HFF-Myc (cell line): ENCODE measurements at places on chromosomes 13 and 19.

GRCh38 chr13:94323764-94324758, 155.4 kb downstream of the DCT start:
- no peak for DNase-seq

GRCh38 chr19:2337329-2337707, 8.8 kb downstream of the SPPL2B start:
- no peak for DNase-seq

DNA sequence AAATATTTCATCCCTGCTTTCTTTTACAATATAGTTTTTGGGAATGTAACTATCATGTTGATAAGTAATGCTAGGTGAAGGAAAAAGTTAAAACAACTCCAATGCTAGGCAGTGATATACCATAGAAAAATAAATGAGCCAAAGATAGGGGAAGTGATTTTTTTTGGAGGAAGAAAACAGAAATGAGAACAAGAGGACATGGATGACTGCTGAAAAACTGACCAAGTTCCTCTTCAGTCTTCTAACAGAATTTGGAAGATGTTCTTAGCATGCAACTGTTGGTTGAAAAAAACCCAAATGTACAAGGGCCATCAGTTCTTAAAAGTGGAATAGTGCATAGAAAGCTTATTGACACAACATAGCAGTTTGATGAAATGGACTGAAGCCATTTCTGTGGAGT, 262.5 kb upstream of the STARD13 start:
- no peak for DNase-seq

GRCh38 chr19:48720251-48720612, 707 bp upstream of the MAMSTR start:
- DNase-seq, result no peak

DNA sequence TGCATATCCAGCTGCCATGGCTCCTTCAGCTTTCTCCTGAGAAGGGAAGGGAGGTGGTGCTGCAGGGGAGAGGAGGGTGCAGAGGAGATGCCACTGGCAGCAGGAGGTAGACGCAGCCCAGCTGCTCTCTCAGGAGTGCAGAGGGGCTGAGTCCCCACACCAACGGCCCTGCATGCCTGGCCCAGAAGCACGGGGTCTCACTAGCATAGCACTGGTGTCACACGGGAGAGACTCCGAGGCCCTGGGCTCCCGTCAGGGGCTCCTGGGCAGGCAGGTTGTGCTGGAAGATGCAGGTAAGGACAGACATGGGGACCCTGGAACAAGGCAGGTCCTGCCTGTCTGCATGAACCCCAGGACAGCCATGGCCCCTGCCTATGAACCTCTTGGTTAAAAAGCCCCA, 80.1 kb downstream of the C1QTNF9 start:
- no peak for DNase-seq

DNA sequence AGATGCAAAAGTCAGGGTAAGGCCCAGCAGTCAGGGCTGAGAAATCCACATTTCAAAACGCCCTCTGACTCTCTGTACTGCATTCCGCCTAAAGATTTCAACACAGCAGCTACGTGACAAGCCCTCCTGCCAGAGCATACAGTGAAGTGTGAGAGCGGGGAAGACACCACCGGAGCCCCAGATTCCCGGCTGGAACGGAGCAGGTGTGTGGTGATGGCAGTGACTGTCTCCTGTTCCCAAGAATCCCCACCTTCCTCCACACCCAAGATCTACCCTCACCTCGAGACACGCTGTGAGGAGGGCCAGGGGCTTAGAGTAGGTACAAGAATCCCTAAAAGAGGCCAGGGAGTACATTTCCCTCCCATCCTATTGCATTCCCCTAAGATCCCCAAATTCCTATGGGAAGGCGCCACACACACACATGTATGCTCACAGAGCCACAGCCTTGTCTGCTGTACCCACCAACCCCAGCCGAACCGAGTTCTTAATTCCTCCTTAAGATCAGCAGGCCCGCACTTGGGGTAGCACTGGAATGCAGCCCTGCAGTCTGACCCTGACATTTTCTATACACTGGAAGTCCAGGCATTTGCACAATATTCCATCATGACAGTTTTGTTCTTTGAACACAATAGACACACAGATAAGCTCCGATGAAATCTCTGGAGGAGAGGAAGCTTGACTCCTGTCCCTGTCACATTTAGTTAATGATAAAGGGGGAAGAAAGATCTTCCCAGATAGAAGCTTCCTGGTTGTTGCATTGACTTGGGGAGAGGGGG, 102.9 kb downstream of the FOXO1 start:
- DNase-seq, result no peak

GRCh38 chr19:16315825-16316505, 8.7 kb upstream of the KLF2 start:
- peak; percentile 56 for DNase-seq

- DNase-seq, result no peak
Observed at GRCh38 chr13:45410466-45410865, 7.7 kb downstream of the SLC25A30 start.

DNA sequence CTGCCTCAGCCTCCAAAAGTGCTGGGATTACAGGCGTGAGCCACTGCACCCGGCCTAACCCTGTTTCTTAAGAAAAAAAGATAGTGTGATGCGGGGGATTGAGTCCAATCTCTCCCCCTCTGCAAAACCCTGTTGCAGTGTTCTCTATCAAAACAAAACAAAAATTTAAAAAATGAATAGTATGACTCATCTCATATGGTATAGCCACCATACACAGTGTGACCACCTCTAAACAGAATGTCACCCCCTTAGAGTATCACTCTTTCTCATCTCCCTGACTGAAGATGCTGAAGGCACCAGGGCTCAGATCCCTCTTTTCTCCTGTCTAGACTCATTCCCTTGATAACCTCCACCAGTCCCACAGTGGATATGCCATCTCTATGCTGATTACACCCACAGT, 6.8 kb upstream of the ERF start:
- DNase-seq, result no peak

DNA sequence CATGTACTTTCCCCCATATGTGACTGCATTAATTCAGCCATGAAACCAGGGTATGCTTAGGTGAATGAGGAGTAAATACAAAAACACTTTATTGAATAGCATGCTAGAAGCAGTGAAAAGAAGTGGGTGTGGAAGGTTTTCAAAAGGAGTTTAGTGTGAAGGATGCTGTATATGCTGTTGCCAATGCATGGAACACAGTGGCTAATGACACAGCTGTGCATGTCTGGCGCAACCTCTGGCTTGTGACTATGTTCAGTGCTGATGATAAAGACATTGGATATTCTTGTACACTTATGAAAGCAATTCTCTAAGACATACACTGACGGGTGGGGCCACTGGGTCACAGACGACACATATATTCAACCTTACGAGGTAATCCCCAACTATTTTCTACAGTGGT, 55.2 kb downstream of the SOX21 start:
- no peak for DNase-seq

DNA sequence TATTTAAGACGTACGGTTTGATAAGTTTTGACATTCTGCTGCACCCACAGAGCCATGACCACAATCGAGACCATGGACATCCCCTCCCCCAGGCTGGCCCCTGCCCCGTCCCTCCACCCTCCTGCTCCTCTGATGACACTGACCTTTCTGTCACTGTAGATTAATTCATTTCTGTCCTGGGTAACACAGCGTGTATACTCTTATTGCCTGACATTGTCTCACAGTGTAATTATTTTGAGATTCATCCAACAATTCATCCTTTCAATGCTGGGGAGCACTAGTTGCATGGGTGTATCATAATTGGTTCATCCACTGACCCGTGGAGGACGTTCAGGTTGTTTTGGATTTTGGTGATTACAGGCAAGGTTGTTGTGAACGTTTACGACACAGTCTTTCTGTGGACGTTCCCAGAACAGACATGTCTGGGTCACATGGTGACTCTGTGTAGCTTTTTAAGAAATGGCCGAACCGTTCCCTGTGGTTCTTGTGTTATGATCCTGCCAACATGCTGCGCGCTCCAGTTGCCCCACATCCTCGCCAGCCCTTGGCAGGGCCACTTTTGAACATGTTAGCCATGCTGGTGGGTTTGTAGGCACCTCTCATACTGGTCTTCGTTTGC, 41.9 kb downstream of the C13orf46 start:
- no peak for DNase-seq

GRCh38 chr13:49641801-49642291, 13.5 kb downstream of the ARL11 start:
- peak; percentile 38 for DNase-seq

DNA sequence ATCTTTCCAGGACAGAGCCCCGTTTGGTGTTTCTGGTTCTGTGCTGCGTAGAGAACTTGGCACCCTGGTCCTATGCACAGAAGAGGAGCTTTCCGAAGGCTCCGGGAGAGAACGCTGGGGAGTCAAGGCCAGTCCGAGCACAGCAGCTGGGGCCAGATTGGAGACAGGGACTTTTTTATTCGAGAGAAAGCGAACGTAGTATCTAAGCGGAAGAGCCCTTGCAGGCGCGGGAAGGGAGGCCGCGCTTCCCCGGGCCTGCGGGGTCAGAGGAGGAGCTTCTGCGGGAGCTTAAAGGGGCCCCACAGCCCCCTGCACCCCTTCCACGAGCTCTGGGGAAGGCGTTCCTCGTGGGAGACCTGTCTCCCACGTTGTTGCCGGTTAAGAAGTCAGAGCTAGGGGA, 48.6 kb upstream of the ARHGEF7 start:
- DNase-seq, result no peak

GRCh38 chr19:35006342-35006998, 6.3 kb downstream of the GRAMD1A start:
- DNase-seq, result no peak

DNA sequence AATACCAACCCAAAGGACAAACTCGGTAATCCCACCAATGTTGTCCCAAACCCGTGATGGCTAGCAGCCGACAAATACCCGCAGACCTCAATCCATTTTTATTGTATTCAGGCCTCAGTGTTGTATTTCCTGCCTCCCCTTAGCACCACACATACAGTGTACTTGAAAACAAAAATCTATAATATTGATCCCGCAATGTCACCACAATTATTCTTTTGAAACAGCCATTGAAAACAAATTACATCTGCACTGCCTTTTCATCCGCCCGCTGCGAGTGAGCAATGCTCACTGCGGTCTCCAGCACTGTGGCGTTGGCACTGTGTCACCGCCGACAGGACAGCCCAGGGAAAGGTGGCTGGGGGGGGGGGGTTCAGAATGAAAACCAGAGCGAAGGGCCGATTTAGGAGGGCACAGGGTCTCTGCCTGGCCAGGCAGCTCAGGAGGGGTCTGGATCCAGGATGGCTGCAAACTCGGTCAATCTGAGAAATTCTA, 385.8 kb upstream of the ZNF507 start:
- no peak for DNase-seq

DNA sequence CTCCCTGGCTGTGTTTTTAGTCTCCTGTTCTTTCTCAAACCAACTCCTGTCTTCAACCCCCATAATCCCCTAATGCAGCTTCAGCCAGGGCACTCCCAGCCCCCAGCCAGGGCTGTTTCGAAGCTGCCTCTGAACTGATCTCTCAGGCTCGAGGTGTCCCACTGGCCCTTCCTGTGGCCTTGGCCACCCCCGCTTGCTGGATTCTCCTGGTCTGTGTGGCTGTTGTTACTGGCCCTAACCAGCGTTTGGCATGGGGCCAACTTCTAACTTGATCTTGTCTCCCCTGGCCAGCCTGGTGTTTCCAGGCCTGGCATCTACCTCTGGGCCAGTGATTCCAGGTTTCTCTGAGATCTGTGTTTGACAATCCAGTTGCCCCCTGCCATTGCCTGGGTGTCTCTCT, 11.0 kb downstream of the XAB2 start:
- no peak for DNase-seq

- DNase-seq, result no peak
Observed at GRCh38 chr19:15114153-15114540, 6.9 kb downstream of the SYDE1 start.

GRCh38 chr19:42284066-42284501, 15.0 kb downstream of the CIC start:
- no peak for DNase-seq

DNA sequence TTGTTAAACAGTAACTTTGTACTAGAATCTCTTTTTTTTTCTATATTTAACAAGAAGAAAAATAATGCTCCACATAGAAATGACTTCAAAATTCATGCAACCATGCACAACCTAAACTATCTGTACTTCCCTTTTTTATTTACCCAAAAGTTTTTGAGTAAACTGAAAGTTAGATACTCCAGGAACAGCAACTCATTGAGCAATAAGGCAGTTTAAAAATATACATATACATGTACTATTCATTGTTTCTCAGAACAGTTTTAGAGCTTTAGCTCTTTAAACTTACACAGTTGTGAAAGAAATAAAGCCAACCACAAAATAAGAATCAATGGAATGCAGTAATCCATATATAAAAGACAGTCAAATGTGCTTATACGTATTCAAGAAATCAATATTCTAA, 39.2 kb downstream of the MTMR6 start:
- DNase-seq, result no peak

GRCh38 chr19:47391510-47392223, 27.7 kb downstream of the MEIS3 start:
- peak; percentile 33 for DNase-seq

DNA sequence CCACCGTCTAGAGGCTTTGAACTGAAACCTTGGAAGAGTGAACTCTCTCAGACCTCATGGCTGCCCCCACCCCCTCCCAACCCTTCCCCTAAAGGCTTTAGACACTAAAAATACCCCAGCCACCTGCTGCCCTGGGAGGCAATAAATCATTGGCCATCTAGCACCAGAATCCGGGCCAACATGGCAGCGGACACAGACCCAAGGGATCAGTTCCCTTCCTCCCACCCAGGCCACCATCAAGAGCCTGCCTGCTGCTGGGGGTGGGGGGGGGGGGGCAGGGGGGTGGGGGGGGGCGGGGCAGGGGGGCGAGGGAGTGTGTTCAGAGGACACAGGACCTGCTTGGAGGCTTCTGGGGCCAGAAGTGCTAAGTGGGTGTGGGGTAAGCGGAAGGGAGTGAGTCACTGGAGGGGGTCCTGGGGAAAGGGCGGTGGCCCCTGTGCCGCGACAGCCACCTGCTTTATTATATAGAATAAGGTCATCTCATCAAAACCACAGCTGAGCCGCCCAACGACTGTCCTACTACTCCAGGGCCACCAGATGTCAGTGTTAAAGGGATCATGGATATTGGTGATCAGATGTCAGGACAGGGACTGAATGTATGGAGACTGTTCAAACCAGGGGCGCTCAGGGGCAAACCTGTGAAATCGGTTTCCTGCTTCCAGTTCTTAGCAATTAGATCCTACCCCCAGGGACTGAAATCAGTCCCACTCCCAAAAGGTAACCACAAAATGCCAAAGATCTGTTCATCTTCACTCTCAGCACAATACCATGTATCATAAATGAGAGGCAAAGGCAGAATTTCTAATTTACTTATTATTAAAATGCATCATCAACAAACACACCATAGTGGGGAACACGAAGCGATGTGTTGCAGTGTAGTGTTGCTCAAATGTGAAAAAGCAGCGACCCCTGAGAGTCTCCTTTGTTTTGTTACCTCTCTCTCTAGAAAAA, 24.3 kb downstream of the ARL11 start:
- DNase-seq, result no peak

GRCh38 chr13:113726961-113727411, 32.0 kb upstream of the TMEM255B start:
- DNase-seq, result no peak

DNA sequence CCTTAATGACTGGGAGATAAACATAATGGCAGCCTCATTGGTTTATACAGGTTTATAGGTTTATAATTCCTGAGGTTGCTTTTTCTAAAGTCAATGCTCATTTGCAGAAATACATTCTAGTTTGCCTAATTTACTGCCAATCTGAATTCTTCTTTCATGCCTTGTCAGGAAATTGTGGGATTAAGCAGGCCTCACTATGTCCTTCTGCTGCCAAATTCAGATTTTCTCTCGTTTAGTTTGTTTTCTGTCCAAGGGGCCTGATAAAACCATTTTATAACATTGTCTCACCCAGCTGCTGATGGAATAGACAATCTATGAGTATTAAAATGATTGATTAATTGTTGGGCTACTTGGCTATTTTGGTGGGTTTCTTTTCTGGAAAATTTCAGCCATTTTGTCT, 42.4 kb upstream of the OBI1 start:
- DNase-seq, result no peak
